ENCODE measurements at places on chromosomes 5 and 9. TPM values are rescaled to one million over a fixed set of nuclear protein-coding genes. Genes with fewer than 3 reads are reported as not detected.

Gene PCDHB8
- 1.1 TPM for total RNA-seq

Gene NR2F1-AS1
- total RNA-seq: 0.76 TPM

Gene SLC6A7
- total RNA-seq: not detected

Gene ZNF366
- 18.5 TPM for total RNA-seq

- DNase-seq: no peak
These were observed 20.6 kb downstream of the NOTCH1 start for GRCh38 chr9:136525207-136525606.

DNA sequence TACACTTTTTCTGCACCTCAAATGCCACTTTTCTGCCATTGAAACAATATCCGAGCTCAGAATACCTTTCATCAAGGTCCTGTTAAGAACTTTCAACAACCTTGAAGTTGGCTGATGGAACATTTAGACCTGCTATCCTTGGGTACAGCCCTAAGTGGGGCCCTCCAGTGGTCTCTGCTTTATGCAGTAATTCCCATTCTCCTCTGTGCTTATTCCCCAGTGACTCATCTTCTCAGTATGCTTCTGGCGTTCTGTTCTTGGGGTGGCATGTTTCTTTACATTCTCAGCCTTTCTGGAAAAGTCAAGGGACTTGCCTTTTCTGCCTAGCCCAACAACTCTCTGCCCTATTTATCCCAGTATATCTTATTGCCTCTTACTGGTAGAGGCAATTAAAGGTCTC, 7.1 kb downstream of the ANP32B start:
- no peak for DNase-seq

- peak; percentile 43 for DNase-seq
These were observed 190.1 kb downstream of the NR3C1 start for GRCh38 chr5:143213231-143213850.

- no peak for DNase-seq
These were observed 11.4 kb upstream of the DUSP1 start for GRCh38 chr5:172782169-172783039.

Data from heart left ventricle (tissue), 16 donors.